ENCODE measurements at places on chromosomes 7 and 10.

DNA sequence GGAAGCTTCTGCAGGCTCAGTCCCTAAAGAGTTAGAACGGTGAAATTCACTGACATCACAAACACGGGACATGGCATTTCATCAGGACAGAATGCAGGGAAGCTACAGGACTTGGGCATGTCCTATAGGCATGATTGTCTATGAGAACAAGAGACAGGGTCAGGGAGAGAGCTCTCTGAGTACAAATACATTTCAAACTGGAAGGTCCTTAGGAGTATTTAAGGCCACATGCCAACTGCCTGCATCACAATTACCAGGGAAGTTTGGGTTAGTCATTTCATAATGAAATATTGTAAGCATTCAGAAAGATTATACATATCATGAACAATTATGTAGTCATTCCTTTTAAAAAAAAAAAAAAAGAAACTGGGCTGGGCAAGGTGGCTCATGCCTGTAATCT is 71.3 kb downstream of the CREB3L2 start:
- no peak for DNase-seq

DNA sequence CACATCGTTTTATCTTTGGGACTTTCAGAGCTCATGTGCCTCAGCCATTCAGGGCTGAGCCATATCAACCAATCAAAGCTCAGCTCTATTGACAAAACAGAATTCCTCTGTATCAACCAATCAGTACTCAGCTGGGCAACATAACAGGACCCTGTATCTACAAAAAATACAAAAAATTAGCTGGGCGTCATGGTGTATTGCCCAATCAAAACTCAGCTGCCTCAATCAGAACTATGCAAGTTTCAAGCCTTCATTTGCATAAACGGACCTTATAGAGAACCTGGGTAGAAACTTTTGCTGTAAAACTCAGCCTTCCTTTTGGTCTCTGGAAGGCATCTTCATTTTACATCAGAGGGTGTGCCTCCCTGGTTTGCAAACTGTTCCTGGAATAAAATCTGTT is 77.1 kb downstream of the ZNF467 start:
- peak; percentile 11 for DNase-seq

GRCh38 chr7:46781901-46782439 is 799.9 kb downstream of the TNS3 start:
- no peak for DNase-seq

DNA sequence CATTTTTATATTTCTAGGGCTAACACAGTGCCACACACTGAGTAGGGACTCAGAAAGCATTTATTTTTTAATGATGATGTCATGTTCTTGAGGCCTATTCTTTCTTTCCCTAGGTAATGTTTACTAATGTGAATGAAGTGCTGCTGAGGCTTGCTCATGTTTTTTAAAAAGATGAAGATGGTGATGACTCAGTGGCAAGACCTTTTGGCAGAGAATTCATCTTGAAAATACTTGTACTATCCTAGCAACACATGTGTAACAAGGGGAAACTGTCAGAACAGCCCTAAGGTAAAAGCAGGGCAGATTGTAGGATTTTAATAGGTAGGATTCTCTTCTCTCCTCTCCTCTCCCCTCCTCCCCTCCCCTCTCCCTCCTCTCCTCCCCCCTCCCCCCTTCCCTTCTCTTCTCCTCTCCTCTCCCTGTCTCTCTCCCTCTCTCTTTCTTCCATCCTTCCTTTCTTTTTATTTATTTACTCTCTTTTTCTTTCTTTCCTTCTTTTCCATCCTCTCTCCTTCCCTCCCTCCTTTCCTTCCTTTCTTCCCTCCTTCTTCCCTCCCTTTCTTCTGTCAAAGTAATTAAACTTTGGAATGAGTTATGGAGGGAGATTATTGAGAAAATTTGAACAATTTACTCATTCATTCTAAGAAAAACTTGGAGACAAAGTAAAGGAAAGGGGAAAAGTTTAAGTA is 75.3 kb downstream of the ZNF92 start:
- DNase-seq = no peak

DNA sequence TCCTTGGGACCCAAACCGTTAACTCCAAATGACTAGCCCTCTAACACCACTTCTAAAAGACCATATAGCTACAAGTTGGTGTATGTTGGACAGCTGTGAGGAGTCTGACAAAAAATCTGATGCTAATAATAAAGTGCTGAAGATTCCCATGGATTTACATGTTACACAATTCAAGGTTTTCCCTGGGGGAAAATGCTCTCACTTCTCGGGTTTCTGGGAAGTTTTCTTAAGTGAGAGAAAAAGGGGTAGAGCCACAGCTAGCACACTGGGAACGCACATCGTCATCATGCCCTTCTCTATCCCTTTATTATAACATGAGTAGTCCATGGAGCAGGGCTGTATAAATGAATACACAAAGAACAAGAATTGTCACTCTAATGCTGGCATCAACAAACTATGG is 162.1 kb downstream of the CHCHD3 start:
- DNase-seq = no peak

DNA sequence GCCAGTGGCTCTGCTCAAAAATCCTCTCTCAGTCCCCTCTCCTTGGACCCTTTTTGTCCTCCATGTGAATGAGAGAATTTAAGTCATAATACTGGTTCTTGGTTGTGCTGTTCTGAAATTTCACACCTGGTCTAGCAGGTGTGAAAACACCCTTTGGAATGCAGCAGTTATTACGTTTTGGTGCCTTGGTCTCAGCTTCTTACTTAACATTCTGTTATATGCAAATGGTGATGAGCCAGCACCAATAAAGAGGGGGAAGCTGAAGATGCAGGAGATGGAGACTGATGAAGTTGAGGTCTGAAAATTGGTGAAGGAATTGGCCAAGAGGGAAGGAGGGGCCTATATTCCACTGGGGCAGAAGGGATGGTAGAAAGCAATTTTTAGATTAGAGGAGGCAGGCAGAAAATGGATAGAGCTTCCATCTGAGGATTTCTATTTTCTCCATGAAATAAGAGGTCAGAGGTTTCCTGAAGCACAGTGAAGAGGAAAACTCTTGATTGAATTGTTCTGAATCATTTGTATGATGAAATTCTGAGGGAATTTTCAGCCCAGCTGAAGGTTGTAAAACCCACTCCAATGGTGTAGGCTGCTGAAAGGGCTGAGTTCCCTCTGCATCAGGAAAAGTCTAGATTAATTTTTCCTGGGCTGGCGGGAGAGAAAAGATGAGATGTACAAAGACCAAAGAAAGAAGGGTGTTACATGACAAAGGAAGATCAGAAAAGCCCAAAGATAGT is 94.0 kb upstream of the FAM180A start:
- no peak for DNase-seq

DNA sequence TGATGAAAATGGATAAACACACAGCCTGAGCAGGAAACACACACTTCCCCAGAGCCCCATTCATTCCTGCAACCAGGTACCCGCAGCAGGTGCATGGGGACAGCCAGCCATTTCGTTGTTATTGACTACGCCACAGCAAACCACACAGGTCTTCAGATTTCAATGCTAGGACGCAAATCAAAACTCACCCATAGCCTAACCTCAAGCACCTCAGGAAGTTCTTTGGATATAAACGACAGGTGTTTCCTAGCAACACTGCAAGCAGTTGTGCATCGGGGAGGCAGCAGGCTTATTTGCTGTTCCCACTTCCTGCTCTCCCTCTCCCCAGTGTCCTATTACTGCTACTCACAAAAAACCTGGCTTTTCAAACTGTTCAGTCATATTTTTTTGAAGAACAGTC is 176.5 kb upstream of the FRMD4A start:
- no peak for DNase-seq

GRCh38 chr7:77830649-77831355 is 32.2 kb downstream of the PHTF2 start:
- DNase-seq = no peak

DNA sequence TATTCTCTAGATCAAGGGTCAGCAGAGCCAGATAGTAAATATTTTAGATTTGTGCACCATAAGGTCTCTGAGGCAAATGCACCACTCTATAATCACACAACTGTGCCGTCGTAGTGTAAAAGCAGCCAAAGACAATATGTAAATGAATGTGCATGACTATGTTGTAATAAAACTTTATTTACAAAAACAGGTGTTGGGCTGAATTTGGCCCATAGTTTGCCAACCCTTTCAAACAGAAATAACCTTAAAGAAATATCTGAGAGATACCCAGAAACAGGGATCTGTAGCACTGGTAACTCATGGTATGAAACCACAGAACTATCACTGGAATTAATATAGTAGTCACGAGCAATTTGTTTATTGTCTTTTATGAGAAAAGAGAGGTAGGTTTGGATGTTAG is 86.0 kb downstream of the ARID5B start:
- no peak for DNase-seq

- no peak for DNase-seq
Observed at GRCh38 chr7:151871904-151872303, 5.0 kb downstream of the PRKAG2 start.

DNA sequence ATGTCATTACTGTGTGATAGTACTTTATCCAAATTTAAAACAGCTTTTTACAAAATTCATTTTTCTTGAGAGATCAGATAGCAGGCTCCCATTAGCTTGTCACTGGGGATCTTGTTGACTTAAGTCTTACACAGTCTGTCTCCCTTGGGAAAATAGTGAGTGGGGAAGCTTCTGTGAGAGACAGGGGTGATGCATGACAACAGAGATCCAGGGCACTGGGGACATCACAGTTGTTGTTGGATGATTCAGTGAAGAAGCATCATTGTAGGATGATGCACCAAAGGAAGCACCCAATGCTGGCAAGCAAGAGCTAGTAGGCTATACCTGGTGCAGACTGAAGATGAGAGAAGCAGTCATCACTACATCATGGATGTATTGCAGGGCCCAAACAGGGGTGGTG is 284.7 kb downstream of the HDAC9 start:
- no peak for DNase-seq

- DNase-seq = no peak
Observed at GRCh38 chr7:138799336-138800000, 1.5 kb upstream of the ATP6V0A4 start.

DNA sequence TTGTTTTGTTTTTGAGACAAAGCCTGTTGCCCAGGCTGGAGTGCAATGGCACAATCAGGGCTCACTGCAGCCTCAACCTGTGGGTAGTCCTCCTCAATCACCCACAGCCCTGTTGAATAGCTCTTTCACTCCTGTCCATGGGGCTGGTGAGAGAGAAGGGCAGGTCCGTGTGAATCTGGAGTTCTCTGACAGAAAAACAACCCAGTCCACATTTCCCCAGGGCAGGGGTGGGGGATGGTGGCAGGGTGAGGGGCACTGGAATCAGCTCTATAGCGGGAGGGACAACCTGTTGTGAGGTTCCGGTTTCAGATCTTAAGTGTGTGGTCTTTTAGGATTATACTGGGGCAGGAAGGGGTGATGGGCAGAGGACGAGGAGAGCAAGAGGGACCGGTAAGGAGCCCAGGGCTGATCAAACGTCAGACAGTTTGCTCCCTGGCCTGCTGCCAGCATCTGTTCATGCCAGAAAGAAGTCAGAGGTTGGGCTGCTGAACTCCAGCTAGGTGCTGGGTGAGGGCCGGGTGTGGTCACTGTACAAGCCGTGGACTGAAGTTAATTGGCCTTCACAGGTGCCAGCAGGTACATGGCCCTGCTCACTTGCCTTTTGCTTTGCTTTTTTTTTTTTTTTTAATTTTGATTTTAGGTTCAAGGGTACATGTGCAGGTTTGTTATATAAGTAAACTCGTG is 33.2 kb upstream of the MKRN1 start:
- no peak for DNase-seq

DNA sequence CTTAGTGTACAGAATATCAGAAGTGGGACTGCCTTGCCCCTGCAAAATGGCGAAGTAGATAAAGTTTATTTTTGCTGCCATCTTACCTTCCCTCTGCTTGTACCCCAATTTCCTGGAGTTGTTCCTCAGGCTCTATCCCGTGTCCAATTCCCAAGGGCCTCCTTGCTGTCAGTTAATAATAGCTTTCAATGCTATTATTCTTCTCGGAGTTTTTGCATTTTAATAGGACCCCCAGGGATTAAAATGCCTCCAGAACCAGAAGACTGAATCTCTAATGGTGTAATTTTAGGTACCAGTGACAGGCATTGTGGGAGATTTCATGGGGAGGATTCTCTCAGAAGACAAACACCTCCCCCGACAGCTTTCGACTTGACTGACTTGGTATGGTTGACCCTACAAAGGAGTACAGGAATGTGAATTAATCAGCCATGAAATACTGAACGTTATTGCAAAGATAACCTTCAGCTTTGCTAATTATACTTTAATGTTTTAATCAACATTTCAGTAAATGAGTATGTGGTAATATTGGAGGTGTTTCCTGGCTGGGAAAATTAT is 75.2 kb downstream of the ZNF22 start:
- no peak for DNase-seq

DNA sequence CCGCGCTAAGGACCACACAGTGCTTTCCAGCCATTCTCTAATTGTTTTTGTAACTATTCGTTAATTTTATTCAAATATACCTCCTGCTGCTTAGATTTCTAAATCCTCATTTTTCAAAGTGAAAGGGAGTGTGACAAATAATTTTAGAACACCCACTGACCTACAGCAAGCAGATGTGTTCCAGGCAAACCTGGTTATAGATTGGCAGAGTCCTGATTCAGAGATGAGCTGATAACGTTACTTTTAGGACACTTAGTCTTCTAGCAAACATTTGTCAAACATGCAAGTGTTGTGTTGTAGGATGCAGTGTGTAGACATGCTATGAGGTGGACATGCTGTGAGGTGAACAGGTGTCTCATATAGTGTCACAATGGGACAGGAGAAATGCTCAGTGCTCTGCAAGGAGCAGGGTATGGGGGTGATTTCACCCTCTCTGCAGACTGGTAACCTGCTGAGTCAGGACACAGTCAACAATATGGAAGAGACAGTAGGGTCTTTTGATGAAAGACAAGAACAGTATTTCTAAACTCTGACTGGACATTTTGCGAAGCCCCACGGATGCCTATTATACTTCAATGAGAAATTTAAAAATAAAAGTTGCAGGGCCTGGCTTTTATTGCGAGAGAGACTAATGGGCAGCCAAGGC is 92.2 kb upstream of the ANLN start:
- no peak for DNase-seq

DNA sequence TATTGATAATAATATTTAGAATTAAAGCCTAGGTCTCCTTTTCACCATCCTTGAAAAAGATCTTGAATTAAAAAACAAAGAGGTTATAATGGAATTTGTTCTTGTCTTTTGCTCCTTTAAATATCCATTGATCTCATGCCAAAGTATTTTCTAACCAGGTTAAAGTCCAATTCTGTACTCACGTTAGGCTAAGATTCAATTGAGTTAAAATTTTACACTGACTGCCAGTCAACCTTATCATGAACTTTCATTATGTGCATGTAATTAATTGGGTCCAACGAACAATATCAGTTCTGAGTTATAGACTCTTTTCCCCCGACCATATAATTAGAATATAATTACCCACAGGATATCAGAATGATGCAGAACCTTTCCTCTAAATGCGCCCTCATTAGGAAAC is 266.6 kb downstream of the DGKB start:
- DNase-seq = no peak

- DNase-seq = no peak
Observed at GRCh38 chr7:142866361-142867096, 11.7 kb downstream of the EPHB6 start.

GRCh38 chr7:69283421-69283820 is 314.9 kb upstream of the AUTS2 start:
- no peak for DNase-seq
